ENCODE measurements at places on chromosomes 3 and 15.

DNA sequence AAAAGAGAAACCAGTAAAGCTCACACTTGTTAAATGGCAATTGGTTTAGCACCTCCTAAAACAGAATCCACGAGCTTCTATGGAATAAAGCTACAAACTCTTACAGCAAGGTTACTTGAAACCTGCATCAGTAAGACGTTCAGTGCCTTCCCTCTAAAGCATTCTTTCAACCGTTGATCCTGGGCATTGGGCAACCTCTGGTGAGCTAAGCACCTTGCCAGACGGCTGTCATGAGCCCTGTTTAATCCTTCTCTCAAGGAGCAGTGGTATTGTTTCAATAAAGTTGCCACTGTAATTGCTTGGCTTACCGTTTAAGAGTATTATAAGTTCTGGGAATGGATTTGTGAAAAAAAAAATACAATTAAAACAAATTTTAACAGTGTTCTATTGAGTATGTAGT, 75.0 kb downstream of the COL8A1 start:
- DNase-seq: no peak

DNA sequence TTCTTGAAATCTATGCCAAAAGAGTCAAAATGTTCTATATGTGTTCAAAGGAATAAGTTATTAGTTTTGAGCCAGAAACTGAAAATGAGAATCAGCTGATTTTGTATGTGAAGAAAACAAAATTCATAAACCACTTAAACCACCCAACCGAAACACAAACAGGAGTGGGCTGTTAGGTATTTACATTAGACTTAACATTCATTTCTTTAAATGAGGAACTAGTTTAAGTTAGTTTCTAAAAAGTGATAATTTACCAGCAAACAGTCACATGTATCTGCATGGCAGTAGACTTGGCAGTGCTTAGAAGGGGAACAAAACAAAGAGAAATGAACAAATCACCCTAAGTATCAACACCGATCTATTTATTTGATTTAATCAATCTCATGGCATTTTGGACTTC, 128.0 kb downstream of the GMNC start:
- no peak for DNase-seq

DNA sequence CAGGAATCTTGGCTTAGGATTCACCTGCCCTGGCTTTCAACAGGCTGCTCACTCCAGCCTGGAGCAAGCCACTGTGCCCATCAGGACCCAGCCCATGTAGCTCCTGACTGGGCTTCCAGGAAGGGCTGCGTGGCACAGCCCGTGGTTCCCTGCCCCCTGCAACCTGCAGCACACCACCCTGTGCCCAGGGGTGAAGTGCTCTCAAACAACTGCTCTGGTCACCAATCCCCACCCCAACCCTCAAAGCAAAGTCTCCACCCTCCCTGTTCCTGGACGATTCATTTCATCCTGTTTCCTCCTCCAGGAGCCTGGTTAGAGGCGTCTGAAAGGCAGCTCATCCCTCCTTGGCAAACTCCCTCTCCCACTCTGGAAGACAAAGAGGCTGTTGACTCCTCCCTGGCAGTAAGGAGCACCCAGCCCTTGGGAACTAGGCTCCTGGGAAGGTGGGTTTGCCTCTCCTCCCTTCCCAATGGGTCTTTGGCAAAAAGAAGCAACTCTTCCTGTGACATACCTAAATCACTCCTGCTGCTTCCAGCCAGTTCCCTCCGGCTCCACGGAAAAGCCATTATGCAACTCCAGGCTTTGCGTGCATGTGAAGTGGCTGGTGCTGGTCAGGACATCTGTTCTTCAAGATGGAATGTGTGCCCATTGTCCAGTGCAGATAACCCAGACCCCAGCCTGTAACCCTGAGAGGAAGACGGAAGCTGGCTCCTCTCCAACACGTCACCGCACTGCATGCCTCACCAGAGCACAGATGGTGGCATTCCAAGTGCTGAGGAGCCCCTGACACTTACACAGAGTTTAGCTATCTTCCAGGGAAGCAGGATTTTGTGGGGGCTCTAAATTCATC, 29.1 kb upstream of the VIPR1 start:
- no peak for DNase-seq

DNA sequence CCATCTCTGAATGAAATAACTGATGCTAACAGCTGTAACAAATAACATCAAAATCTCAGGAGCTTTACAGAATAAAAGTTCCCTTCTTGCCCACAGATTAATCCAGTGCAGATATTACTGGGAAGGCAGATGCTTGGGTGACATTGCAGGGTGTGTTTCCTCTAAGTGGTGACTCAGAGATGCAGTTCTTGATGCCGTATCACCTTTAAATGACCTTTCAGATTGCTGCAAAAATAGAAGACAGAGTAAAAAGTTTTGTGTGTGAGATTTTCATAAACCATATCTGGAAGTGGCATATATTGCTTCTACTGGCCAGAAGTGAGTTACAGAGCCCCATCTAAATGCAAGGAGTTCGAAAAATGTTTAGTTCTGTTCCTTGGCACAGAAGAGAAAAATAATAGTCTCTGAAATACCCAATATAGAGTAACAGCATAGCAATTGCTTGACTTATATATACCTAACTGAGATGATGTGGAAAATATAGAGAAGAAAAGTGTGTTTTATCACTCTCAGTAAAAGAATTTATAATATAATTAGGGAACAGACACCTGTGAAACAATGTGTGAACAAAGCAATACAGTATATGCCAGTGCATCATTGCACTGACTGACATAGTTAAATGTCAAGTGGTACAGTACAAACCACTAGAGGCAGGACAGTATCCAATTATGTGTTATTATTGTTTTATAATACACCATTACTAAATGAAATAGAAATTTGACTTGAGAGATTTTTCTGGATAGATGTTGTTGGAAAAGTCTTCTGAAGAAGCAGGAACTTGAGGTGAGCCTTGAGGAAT, 430.7 kb upstream of the CBLB start:
- no peak for DNase-seq

- DNase-seq: no peak
These were observed 145.3 kb downstream of the CD47 start for GRCh38 chr3:107945417-107946094.

- DNase-seq: no peak
These were observed 20.5 kb upstream of the ATP10A start for GRCh38 chr15:25883463-25884259.

- no peak for DNase-seq
These were observed 1.2 kb upstream of the ITIH4 start for GRCh38 chr3:52831500-52832301.

DNA sequence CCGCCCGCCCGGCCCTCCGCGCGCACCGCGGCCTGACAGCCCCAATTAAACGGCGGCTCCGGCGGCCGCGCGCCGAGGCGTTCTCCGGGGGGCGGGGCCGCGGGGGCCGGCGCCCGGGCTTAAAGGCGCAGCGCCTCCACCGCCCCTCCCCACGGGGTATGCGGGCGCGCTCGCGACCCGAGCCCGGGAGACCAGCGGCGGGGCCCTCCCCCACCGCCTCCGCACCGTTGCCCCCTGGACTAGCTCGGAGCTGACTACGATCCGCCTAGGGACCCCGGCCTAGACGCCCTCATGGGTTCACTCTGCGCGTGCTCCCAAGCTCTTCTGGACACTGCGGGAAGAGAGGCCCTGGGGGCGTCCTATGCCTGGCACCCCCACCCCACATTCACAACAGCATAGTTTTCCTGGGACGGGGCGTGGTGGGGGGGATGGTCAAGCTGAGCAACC, at the start of gene DUSP7:
DUSP7 (minus strand) TSS at position 51 of the 447 bp plus-strand sequence. CDS start 205 bp downstream, outside the sequence.
- peak; percentile 47 for DNase-seq

DNA sequence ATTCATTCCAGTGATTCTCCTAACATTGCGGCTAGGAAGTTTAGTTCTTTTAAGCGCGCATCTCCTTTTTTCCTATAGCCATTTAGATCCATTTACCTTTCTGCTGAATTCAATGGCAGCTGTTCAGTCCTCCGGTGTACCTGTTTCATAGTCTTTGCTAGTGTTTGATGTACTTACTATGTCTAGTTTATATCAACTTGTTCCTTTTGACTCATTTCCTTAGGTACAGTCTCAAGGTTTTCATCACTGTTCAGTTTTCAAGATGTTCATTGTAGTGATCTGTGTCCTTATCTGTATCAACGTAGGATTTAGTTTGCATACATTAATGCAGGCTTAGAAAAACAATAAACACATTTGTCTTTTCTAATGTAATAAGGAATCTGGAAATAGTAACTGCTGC, 59.0 kb upstream of the MBNL1 start:
- no peak for DNase-seq

GRCh38 chr3:164208048-164208447, 870.2 kb downstream of the SI start:
- DNase-seq: no peak

DNA sequence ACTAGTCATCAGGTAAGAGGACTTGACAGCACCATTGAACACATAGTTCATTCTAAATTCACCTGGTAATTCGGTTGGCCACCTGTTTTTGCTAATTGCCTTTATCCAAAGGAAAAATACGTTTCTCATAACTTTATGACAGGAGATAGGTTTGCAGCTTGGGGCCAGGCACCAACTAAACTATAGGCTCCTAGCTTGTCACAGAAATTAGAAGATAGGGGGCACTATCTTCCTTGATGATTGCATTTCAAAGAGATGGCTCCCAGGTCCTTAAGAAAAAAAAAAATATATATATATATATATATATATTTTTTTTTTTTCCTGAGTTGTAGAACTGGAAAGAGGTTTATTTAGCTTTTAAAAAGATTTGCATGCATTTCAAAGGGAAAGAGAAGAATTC, 563.6 kb downstream of the NAALADL2 start:
- DNase-seq: no peak

GRCh38 chr3:140703496-140703895, 25.6 kb downstream of the TRIM42 start:
- DNase-seq: no peak

DNA sequence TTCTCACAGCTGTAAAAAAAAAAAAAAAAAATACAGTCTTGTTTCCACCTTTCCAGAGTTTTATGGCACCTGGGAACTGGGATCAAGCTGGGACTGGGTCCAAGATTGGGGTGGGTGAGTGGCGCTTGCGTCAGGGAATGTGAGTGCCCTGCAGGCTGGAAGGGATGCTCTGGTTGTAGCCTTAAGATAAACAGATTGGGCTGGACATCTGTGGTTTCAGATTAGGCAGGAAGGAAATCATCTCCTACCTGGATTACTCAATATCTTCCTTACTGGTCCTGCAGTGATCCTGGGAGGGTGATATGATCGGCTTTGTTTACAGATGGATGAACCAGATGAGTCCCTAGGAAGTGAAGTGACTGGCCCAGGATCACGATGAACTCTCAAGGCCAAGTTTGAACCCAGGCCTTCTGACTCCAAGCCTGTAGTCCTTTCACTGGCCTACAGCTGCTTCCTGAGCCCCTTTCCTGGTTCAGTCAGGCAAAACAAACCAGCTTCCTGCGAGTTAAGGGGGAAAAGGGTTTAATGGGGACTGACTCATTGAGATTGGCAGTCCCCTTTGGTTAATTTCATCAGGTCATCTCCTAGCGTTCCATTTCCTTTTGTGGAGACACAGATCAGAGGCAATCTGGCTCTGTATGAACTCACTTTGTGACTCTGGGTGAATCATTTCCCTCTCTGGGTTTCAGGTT, 179.8 kb downstream of the THSD4 start:
- DNase-seq: no peak

DNA sequence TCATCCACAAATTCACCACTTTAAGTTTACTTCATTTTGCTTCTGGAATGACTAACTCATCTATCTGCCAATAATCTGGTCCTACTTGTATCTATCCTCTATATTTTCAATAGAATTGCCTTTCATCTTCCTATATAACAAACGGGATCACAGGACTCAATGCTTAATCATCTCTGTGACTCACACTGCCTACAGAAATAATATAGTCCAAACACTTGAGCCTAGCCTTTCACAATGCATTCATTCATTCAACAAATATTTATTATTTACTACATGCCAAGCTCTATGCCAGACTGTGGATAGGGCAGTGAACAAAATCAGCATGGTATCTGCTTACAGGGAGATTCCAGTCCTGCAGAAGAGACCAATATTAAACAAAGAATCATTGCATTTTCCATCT, 16.6 kb upstream of the AGTR1 start:
- DNase-seq: no peak

- no peak for DNase-seq
These were observed 10.8 kb downstream of the PAK6 start for GRCh38 chr15:40249477-40250303.

DNA sequence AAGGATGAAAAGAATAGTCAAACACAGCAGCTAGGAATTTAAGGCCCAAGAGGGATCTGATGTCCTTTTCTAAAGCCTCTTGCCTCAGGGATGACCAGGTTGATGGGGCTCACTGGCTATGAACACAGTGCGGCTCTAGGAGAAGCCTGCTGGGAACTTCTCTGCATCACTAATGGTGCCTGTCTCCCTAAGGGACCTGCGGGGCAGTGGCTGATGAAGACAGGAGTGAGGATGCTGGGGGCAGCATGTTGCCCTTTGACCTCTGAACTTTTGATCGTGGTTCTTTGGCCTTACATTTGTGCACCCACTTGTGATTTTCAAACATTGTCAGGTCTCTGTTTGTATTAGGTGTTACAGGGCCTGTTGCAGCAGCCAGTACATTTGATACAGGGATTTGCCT, 64.9 kb upstream of the KLHL25 start:
- no peak for DNase-seq

GRCh38 chr3:161548301-161548700, 51.7 kb downstream of the OTOL1 start:
- no peak for DNase-seq

- no peak for DNase-seq
These were observed 340.3 kb downstream of the SLC9A9 start for GRCh38 chr3:143507735-143508580.

DNA sequence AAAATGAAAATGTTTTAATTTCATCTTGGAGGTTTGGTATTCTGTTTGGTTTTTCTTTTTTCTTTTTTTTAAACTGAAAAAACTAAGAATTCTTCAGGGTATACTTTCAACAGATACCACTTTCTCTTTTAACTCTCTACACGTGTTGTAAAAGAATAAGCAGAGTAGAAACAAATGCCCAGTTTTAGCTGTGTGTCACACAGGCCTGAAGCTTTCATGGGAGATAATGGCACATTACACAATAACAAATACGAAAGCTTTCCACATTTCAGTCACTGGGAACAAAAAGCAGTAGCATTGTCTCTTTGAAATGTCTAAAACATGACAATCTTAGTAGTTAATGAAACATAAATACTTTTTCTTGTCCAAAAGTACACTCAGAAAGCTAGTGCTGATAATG, 818.5 kb downstream of the TBL1XR1 start:
- no peak for DNase-seq

DNA sequence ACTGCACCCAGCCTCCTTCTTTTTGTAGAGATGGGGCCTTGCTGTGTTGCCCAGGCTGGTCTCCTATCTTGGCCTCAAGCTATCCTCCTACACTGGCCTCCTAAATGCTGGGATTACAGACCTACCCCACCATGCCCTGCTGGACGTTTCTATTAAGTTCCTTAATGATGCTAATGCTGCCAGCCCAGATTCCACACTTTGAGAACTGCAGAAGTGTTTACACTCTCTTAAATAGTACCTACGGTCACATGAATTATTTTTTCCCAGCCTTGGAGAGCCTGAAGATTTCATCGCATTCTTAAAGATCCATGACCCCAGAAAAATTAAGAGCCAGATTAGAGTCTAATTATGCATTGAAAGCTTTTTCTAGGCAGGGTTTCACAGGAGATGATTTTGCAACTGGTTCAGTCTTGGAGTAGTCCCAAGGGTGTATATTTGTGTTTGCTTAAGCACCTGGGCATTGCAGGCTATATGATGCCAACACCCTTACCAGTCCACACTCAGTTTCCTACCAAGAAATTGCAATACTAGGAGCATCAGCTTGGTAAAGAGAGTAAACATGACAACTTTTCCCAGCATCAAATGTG, 36.6 kb downstream of the TM4SF4 start:
- DNase-seq: no peak

- DNase-seq: no peak
These were observed 14.6 kb upstream of the IGDCC3 start for GRCh38 chr15:65392368-65392767.

Measured in activated naive CD8-positive, alpha-beta T cell treated with anti-CD3 and anti-CD28 coated beads, Interleukin-2, amount 50 U/mL, for 16 hours (primary cell).